ENCODE measurements at places on chromosomes 11 and 22.
A peak's percentile ranks its signal among the peaks of the same experiment; 100 is the strongest.

- DNase-seq = no peak
Measured at GRCh38 chr11:100865443-100866065, 178.5 kb downstream of the ARHGAP42 start.

DNA sequence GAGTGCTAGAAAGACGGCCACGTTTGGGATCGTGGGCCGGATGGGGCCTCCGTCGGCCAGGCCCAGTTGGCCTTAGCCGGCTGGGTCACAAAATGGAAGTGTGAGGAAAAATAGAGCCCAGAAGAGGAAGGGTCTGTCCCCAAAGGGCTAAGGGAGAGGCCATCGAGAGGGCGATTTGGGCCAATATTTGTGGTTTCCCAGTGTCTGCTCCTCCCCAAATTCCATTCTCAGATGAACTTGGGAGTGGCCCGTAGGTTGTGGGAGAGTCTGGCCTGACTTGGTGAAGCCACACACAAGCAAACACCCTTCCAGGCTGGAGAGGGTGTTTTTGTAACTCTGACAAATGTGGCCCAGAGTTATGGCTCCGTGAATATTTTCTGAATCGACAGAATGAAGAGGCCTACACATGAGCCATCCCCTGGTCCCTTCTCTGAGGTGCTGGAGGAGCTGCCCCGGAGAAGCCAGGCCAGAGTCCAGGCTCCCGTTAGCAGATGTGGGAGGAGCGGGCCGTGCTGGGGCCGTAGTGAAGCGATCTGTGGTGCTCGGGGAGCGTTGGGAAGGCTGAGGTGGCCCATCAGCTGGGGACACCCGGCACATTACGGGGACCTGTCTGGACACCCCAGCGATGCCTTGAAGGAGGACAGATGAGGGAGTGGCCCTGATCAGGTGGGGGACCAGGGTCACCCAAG lies 73.5 kb upstream of the PPARA start:
- peak; percentile 54 for DNase-seq

DNA sequence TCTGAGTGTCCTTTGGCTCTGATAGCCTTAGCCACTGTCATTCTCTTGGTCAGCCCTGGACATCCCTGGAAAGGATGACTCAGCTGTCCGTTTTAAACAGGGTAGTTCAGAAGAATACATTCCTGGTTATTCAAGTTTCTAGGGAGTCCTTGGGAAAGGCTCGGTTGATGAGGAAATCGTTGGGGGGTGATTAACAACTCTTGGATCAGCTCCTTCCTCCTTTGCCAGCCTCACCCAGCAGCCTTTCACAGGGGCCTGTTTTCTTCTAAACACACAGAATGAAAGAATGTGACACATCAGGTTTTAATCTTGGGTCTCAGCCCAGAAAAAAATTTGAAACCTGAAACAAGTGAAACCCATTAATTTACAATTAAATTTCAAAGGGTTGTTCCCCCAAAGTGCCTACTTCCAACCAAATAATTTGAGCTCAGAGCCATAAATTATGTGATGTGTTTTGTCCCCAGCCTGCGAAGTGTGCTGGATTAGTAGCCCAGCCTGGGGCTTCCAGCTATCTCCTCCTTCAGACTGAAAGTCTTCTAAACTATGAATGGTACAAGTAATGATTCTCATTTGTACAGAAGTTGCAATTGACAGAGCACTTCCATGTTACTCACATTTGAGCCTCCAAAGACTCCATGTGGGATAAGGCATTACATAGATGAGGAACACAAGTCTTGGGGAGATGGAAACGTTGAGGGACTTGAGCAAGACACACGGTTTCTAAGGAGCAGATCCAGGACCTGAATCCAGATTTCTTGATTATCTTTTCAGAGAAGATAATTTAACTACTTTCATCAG lies 19.3 kb upstream of the MRGPRX2 start:
- no peak for DNase-seq

GRCh38 chr22:23094695-23095681 lies 24.7 kb downstream of the GNAZ start:
- no peak for DNase-seq

All from KBM-7 (cell line).